ENCODE measurements at places on chromosomes 3 and 15.
A peak's percentile ranks its signal among the peaks of the same experiment; 100 is the strongest.

DNA sequence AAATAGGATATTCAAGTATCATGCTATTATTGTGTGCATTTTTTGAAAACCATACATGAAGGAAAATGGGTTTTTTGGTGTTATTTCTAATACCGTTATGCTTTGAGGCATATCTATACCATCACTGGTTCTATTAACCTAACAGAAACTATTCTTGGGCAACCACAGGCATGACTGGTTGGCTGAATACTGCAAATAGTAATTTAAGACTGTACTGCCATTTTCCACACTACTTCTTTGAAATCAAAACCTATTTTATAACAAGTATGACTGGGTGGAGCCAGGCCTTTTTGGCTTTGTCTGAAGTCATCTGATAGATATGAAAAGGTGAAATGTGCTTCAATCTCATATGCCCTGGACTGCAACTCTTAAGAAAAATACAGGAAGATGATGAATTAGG, 115.1 kb downstream of the ULK4 start:
- no peak for DNase-seq

DNA sequence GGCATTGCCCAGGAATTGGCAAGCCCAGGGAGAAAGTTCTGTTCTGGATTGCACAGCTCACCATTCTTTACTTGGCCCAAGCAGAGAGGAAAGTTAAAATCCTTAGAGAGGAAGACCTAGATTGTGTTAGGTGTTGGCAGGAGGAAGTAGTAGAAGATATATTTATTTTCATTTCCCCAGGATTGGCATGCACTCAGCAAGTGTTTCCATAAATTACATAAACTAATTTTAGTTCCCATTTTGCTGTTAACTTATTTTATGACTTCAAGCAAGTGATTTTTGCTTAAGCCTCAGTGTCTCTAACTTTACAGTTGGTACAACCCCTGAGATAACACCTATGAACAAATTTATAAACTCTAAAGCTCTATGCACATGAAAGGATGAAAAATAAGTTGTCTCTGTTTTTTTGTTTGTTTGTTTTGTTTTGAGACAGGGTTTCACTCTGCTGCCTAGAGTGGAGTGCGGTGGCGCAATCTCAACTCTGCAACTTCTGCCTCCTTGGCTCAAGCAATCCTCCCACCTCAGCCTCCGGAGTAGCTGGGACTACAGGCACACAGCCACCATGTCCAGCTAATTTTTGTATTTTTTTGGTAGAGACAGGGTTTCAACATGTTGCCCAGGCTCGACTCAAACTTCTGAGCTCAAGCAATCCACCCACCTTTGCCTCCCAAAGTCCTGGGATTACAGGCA, 31.2 kb upstream of the TOP2B start:
- DNase-seq: no peak

DNA sequence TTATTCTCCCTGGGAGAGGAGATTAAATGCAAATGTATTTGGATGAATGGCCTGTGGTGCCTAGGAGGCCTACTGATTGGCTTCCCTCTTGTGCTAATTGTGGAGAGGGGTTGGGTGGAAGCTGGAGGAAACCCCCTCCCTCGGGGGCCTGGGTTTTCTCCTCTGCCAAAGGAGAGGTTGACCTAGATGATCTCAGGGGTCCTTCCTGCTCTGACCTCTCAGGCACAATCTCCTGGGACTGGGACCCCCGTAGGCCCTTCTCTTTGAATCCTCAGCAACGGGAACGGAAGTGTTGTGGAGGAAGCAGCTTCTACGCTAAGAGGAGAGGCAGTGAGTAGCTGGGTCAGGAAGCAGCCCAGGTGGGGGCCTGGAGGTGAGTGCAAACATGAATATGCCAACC, 40.5 kb upstream of the MAGEF1 start:
- DNase-seq: no peak

GRCh38 chr15:62895905-62896316, 146.6 kb upstream of the TPM1 start:
- DNase-seq: no peak

DNA sequence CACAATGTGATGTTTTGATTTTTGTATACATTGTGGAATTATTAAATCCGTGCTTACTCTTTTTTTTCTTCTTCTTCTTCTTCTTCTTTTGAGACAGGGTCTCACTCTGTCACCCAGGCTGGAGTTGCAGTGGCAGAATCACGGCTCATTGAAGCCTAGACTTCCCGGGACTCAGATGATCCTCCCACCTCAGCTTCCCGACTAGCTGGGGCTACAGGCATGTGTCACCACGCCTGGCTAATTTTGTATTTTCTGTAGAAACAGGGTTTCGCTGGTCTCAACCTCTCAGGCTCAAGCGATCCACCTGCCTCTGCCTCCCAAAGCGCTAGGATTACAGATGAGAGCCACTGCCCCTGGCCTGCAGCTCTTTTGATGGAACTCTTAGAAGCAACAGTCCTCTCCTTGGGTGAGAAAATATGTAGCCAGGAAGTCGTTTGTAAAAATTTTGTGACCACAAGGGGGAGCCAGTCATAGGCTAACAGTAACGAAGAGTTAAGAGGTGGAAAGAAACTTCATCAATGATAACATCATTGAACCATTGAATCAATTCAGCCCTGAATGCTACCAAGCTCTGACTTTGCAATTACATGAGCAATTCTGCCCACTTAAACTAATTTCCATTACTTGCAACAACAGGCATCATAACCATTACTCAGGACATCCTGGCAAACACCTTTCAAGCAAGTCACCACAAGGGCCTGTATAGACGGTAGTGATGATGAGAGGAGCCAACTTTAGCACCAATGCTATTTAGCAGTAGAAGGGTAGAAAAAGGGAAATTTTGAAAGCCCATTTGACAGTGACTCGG, 16.7 kb upstream of the CMTM7 start:
- DNase-seq: peak; percentile 68

- DNase-seq: peak; percentile 39
These were observed 4.0 kb downstream of the LAMP3 start for GRCh38 chr3:183158551-183159006.

- DNase-seq: no peak
These were observed 176.6 kb downstream of the VGLL3 start for GRCh38 chr3:86814321-86814720.

- no peak for DNase-seq
These were observed 391.5 kb downstream of the RAP2B start for GRCh38 chr3:153553605-153553945.

DNA sequence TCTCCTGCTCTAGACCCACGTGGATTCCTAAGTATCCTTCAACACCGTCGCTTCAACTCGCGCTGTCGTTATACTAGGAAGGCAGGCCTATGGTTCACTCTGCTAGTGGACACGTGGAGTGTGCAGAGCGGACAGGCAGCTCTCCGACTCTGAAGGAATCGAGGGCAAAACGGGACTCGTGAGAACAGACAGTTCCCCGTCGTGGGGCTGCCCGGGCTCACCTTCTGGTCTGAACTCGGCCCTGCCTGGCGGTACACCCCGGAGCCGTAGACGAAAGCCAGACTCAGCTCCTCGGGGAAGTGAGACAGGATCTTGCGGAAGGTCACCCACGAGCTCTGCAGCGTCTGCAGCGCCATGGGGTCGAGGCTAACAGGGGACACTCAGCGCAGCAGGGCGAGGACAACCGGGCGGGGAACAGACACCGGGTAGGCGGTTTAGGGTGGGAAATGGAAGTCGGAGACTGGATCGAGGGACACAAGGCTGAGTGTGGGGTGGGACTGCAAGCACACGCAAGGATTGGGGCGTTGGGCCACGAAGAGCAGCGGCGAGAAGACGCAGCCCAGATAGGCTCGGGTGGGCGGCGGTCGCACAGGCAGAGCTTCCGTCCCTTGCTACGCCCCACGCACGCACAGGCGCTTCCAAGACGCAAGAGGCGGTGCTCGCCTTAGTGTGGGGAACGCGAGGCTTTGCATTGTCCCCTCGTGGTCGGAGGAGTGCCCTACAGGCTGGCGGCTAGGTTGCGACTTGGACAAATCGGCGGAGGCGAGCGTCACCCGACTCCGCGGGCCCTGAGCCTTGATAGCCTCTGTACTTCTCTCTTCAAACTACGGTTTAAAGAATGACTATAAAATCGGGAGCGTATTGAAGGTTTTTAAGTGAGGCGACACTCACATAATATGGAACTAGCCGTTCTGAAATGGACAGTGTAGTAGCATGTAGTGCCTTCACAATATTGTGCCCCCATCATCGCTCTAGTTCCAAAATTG, at the start of gene TAMM41:
Gene TAMM41, minus strand, starts transcription at position 605 of the 986 bp plus-strand sequence. Its CDS starts 249 bp downstream, at position 356.
- peak; percentile 88 for DNase-seq

GRCh38 chr15:52230073-52230472, 38.9 kb upstream of the GNB5 start:
- DNase-seq: no peak

- DNase-seq: no peak
These were observed 86.4 kb downstream of the TBL1XR1 start for GRCh38 chr3:177110895-177111294.

GRCh38 chr3:24673596-24673995, 178.9 kb upstream of the THRB start:
- no peak for DNase-seq

- DNase-seq: no peak
These were observed 274.9 kb upstream of the PPP2R3A start for GRCh38 chr3:135690664-135691063.

DNA sequence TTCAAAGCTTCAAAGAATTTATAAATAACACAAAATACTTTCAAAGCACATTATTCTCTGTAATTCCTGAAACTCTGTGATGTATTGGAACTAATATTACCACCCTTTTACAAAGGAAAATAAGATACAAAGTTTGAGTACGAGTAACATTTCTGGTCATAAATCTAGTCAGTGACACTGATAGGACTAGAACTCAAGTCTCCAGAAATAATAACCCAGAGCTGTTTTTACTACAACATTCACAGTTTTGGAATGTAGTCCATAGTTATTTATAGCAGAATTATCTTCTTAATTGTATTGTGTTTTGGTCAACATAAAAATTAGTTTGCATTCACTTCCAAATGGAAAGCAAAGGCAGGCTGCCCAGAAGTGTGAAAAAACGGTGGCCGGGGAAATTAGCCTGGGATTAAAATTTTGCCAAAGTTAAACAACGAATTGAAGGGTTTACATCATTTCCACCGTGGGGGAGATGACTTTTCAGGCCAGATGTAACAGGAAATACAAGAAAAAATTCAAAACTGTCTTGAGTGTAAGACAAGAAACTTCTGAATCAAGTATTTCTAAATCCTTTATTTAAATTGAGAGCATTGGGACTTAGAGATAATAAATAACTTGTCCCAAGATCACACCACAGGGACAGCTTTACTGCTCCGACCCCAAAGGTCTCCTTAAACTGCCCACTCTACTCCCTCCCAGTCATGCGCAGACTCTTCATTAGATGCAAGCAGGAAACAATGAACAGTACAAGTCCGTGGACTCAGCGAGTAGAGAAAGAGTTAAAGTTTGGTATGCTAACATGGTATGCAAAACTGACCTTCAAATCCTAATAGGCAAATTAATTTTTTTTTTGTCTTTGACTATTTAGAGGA, 74.3 kb upstream of the VGLL4 start:
- DNase-seq: no peak

DNA sequence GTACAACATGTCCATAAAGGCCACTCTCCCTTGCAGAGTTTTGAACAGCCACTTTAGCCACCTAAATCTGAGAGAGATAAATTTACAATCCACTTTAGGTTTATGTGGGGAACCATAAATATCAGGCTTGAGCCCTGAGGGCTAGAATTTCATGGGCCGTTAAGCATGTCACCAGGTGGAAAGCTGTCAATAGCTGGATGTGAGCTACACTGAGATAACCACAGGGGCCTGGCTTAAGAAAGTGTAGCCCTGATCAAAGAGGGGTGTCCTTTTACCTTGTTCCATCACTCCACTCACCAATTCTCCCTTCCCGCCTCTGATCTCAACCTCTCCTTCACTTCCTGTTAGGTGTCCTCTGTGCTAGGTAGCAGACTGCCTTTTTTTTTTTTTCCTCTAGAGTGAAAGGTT, 172.8 kb upstream of the ICE2 start:
- no peak for DNase-seq

GRCh38 chr3:133998691-133999241, 31.0 kb downstream of the SLCO2A1 start:
- no peak for DNase-seq

GRCh38 chr3:48899273-48899672, 591 bp upstream of the SLC25A20 start:
- DNase-seq: peak; percentile 8

GRCh38 chr3:82240322-82240721, 478.9 kb upstream of the GBE1 start:
- no peak for DNase-seq

DNA sequence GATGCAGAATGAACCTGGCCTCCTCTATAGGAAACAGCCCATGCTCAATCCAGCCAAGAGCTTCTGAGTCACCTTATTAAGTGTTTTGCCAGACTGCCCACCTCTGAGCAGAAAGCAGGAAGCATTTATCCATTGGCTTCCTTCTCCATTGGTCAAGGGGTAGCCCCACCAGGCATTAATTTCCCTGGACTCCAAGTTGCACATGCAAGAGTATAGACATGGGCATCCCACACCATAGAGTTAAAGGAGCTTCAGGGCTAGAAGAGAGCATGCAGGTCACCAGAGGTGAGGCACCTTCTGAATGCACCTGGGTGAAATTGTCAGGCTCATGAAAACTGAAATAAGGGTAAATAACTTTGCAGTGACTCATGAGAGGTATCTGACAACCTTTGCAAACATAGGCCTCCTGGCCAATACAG, 230.8 kb upstream of the STAC start:
- no peak for DNase-seq

- DNase-seq: no peak
These were observed 439.8 kb upstream of the ARRDC4 start for GRCh38 chr15:97520689-97521088.

- no peak for DNase-seq
These were observed 25.0 kb downstream of the MITF start for GRCh38 chr3:69764121-69764741.

GRCh38 chr3:139935866-139936817, 1.2 kb downstream of the CLSTN2 start:
- DNase-seq: no peak

DNA sequence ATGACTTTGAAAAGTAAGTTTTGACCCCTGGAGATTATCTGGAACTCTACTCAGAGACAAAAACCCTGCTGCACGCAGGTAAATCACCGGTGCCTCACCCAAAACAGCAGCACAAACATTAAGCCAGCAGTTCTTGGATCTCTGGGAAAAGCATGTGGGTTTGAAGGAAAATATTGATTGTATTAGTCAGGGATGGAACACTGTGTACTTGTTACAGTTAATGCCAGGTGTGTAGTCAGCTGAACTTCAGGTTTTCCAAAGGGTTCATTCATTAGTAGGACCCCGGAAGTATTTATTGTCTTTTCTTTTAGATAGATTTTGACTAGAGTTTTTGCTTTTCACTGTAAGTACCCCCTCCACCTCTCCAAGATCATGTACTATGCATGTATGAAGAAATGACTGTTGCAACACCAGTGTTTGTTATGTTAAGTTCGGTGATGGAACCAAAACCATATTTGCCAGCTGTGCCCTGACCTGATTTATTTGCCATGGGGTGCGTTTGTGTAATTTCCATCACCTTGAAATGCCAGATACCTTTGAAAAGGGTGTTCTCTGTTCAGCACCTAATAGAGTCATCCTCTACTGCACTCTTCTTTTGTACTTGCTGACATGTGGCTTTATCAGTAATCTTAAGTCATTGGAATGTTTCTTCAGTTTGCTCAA, 14.5 kb downstream of the ARHGEF26 start:
- DNase-seq: no peak

All from activated CD4-positive, alpha-beta T cell treated with anti-CD3 and anti-CD28 coated beads for 4 hours (primary cell).